ENCODE measurements at places on chromosomes 5 and 9.

GRCh38 chr5:93428868-93429267, 152.2 kb downstream of the NR2F1-AS1 start:
- DNase-seq, result no peak

GRCh38 chr5:112799661-112800060, 61.4 kb upstream of the SRP19 start:
- no peak for DNase-seq

GRCh38 chr9:138038244-138038671, 160.7 kb downstream of the CACNA1B start:
- DNase-seq, result no peak

- no peak for DNase-seq
Observed at GRCh38 chr5:14681236-14681752, 16.8 kb downstream of the OTULIN start.
